ENCODE measurements at places on chromosomes 1 and 21.

DNA sequence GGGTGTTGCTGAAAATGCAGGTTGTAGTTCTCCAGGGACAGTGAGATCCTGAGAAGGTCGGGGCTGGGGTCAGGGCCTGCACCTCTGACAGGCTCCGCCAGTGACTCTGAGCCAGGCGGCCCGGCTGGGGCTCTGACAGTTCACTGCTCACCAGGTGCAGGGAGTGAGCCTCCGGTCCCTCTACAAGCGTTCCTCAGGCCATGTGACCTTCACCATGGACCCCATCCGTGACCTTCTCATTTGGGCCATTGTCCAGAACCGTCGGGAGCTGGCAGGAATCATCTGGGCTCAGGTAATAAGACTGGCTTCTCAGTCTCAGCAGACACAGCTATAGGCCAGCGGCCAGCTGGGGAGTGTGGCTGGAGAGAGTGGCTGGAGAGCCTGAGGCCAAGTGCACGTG lies 41.8 kb downstream of the TRPM2 start:
- no peak for DNase-seq

DNA sequence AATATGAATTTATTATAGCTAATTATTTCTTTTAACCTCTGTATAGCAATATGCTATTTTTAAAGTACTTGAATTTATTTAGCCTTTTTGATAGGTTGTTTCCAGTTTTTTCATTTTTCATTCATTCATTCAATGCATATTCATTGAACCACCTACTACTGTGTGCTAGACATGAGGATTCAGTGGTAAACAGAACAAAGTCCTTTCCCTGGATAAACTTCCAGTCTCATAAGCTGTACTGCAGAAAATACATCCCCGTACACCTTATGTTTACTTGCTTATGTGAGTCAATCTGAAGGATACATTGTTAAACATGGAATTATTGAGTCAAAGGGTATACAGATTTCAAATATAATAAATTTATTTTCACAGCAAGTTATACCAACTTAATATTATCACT lies 21.9 kb downstream of the AGL start:
- no peak for DNase-seq

DNA sequence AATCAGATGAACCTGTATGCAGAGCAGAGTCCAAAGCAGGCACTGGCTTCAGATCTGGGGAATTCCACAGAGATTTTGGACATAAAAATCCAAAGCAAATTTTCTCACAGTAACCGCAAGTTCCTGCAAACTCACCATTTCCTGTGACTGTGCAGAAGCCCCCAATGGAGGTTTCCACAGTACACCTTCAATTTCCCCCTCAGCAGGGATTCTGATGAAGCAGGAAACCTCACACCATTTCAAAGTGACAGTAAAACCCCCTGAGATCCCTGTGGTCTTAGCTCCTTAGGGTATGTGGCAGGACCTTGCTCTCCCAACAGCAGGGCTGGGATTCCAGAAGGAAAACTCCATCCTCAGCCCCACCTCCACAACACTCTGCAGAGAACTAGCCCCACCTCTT lies 6.0 kb upstream of the TGFBR3 start:
- DNase-seq, result no peak

GRCh38 chr1:175656416-175656815 lies 87.0 kb downstream of the TNR start:
- DNase-seq, result no peak

DNA sequence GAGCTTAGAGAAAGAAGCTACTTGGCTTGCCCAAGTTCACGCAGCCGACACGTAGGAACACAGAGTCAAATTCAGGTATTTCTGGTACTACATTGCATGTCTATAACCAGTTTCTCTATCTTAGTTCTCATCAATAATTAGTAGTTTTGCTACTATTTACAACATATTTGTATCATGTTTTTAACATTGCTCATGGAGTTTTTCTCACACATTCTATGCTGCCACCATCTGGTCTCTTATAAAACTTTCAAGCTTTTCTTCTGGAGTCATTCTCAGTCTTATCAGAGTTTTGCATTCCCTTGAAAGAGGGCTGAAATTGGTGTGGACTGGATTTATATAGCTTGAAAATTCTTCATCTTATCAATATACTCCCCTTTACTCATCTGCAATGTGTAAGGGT lies 118.8 kb upstream of the PALMD start:
- DNase-seq, result no peak
